ENCODE measurements at places on chromosomes 3 and 15. TPM values are rescaled to one million over a fixed set of nuclear protein-coding genes. Genes with fewer than 3 reads are reported as not detected.

The VGLL4 gene
- 57.5 TPM for total RNA-seq

The CCR1 gene
- total RNA-seq, result 39.7 TPM

- no peak for DNase-seq
Observed at GRCh38 chr15:100029868-100030479, 296.7 kb upstream of the LYSMD4 start.

The TMIE gene
- total RNA-seq, result 0.19 TPM

- DNase-seq, result no peak
Observed at GRCh38 chr3:98058244-98058960, 23.3 kb upstream of the GABRR3 start.

- DNase-seq, result no peak
Observed at GRCh38 chr3:8987645-8988383, 24.5 kb upstream of the RAD18 start.
